Hematopoietic multipotent progenitor cell treated with erythropoietin and hydrocortisone succinate and interleukin-3 and kit ligand, for 15 days (in vitro differentiated cells): ENCODE measurements at places on chromosomes 13 and 19.

- no peak for DNase-seq
Observed at GRCh38 chr19:46670813-46671212, 9.8 kb upstream of the DACT3 start.

DNA sequence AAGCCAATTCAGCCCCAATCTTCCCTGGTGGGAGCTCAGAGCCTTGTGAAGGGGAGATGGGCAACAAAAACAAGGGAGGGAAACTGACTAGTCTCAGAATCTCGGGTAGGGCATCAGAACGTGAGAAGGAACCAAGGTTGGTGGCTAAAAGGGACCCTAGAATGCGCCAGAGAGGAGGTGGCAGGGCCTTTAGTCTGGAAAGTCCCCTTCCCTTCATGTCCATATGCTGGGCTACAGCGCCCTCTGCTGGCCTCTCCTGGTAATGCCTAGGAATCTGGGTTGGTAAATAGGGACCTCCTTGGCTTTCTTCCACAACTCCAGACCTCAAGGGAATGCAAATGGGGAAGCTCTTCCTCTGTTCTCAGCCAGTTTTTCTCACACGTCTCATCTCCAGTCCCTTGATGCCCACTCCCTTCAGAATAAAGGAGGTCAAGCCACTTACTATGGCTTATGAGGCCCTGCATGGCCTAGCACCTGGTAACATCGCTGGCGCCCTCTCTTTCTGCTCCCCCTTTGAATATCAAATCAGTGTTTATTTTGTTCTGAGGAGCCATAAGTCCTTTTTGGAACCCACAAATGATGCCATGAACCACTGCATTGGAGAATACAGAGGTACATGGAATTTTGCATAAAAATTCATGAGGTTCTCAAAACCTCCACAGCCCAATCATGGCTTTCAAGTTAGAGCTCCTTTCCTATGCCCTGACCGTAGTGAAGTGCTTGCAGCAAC, 1.4 kb upstream of the CCDC97 start:
- peak; percentile 90 for DNase-seq

DNA sequence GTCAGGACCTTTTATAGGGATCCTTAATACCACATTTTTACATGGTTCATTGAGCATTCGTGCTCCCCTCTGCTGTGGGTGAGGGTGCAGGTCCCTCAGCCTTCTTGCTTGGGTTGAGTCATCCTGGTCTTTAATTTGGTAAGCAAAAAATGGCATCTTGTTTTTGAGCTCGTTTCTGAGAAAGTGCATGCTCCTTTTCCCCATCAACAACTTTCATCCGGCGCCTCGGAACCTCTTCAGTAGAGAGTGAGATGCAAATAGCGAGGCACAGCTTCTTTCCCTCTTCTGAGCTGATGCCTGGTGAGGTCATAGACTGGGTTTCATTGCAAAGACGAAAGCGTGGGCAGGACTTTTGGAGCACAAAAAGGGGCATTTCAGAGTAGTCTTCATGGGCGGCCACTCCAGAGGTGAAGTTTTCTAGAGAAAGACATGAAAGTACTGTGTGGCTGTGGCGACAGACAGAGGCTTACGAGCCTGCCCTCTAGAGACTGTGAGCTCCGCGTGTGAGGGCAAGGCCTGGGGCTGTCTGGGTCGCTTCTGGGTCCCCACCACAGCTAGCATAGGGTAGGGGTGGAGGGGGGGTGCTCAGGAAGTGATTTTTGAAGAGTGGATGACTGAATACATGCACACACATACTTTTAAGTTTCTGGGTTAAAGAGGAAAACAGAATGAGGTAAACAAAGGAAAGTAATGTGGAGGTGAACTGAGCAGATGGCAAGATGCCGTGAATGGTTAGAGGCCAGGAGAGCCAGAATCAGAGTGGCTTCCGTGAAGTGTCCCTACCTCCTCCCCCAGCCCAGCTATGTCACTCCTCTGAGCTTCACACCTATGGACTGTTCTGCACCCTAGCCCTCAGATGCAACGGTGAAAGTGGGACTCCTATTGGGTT, 44.3 kb downstream of the BBC3 start:
- no peak for DNase-seq

DNA sequence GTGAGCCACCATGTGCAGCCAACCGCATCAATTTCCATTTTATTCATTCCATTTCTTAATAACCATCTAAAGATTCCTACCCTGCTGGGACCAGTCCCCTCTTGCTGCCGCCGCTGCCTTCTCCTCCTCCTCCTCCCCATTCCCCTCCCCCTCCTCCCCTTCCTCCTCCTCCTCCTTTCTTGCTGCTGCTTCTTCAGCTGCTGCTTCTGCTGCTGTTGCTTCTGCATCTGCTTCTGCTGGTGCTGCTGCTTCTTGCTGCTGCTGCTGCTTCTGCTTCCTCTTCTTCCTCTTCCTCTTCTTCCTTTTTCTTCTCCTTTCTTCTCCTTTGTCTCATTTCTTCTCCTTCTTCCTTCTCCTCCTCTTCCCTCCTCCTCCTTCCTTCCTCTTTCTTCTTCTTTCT, 20.0 kb upstream of the SPRYD7 start:
- DNase-seq = no peak

GRCh38 chr13:112951674-112952371, 17.2 kb upstream of the MCF2L start:
- DNase-seq = no peak

DNA sequence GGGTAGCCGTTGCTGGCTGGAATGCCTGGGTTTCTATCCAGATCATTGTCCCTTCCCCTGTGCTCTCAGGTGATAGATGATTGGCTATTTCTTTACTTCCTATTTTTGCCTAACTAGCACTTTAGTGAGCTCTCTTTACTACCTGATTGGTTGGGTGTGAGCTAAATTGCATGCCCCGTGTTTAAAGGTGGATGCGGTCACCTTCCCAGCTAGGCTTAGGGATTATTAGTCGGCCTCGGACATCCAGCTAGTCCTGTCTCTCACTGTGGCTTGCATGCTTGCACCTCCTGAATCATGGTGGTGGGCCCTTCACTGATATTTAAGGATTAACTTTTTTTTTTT, 10.1 kb downstream of the TTYH1 start:
- no peak for DNase-seq

GRCh38 chr19:30556230-30556711, 184.1 kb downstream of the ZNF536 start:
- no peak for DNase-seq

- DNase-seq = no peak
Observed at GRCh38 chr19:31313291-31314030, 35.8 kb downstream of the TSHZ3 start.

DNA sequence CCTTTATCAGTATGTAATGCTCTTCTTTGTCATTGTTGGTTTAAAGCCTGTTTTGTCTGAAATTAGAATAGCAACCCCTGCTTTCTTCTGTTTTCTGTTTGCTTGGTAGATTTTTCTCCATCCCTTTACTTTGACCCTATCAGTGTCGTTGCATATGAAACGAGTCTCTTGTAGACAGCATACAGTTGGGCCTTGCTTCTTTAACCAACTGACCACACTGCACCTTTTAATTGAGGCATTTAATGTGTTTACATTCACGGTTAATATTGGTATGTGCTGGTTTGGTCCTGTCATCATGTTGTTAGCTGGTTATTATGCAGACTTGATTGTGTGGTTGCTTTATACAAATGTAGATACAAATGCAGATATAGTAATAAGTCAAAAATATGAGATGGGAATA, 71.1 kb downstream of the PDS5B start:
- DNase-seq = no peak

DNA sequence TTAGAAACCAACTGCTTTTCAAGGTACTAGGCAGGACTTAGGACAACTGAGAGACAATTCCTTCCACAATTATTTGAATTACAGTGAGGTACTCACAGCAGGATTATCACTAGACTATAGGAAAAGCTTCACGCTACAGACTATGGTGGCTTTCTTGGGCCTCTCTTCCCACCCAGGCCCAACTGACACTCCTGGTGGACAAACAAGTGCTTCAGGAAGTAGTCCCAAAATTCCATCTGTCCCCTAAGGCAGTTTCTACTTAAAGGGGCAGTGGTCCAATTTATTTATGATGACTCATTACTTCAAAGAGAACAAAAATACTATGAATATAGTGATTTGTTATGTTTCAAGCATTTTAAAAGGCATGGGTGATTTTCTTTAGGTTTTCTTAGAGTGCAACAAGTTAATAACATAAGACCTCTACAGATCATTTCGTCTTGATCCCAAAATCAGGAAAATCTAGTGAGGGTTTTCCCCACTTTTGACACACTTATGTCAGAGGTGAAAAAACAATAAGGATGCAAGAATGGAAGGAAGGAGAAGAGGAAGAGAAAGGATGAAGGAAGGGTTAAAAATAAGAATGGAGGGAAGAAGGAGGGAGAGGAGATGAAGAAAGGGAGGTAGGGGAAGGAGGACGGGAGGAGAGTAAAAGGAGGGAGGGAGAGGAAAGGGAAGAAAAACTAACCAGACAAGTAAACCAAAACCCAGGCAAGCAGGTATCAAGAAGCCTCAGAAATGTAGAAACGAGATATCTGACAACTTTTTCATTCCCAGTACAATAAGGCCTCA, 100.7 kb downstream of the SERP2 start:
- DNase-seq = no peak

- DNase-seq = no peak
Observed at GRCh38 chr13:22143671-22144070, 472.8 kb downstream of the FGF9 start.

GRCh38 chr13:110124201-110124940, 182.6 kb downstream of the COL4A1 start:
- no peak for DNase-seq

- no peak for DNase-seq
Observed at GRCh38 chr13:83940742-83941141, 58.5 kb upstream of the SLITRK1 start.

DNA sequence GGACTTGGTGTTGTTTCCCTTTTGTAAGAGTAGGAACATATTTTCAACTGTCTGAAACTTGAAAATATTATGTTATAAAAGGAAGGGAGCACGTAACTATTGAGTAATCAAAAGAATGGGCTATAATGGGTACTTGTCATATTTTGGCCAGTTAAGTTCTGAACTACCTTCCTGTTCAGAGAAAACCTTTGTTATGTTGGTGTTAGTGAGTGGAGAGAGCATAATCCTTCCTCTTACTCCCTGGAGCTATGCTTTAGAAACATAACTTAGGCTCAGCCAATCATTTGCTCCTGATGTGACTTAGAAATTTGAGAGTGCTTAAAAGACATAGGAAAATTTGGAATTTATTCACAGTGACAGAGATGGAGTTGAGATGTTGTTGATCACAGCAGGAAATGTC, 482.5 kb upstream of the SPRY2 start:
- DNase-seq = no peak

DNA sequence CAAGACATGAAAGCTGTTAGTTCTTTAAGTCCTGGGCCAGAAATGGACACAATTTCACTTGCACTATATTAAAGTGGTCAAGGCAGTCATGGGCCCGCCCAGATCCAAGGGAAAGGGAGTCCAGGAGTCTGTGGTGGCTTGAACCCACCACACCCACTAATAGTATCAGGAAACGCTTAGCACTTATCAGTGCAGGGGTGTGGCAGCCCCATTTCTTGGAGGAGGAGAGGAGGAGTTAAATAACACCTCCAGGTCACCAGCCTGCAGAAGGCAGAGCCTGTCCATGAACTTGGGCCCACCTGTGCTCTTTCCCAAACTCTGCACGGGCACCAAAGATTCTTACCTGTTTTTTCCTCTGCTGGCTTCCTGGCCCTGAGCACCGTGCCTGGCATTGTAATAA, 5.4 kb upstream of the NTN5 start:
- peak; percentile 37 for DNase-seq

DNA sequence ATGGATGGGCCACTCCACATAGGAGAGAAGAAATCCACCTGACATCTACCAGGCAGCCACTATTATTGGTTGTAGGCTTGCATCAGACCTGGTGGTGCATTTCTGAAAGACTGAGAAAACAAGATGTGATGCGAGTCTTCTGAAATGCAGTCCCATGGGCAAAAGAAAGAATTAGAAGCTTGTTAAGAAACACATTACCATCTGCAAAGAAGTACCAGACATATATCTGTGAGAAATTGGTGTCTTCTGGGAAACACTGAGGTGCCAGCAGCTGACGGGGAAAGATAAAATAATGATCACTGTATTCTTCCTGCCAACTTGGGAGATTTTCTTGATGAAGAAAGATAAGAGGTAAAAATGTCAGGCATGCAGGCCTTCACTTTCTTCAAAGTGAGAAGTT, 14.4 kb downstream of the AMER2 start:
- DNase-seq = no peak

- DNase-seq = no peak
Observed at GRCh38 chr13:43434191-43434590, 352.6 kb downstream of the ENOX1 start.

DNA sequence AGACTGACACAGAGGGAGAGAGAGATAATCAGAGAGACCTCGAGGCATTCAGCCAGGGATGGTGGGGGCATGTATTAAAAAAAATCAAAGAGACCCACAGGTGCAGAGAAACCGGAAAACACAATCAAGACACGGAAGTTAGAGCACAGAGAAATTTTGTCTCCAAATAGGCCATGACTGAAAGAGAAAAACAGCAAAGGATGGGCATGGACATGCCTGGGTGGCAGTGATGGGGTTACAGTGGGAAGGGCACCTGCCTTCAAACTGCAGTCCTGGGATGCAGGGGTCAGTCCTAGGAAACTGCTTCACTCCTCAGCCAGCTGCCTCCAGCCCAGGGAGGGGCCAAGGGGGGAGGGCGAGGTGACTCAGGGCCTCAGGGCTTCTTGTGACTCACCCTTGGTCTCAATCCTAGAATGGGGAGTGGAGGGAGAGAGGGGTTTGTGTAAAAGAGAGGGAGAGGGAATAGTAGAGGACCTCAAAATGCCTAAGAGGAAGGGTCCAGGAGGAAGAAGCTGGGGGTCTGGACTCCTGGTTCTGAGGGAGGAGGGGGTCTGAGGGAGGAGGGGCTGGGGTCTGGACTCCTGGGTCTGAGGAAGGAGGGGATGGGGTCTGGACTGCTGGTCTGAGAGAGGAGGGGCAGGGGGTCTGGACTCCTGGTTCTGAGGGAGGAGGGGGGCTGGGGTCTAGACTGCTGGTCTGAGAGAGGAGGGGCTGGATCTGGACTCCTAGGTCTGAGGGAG, 3.6 kb upstream of the KCNN4 start:
- DNase-seq = peak; percentile 74

- no peak for DNase-seq
Observed at GRCh38 chr19:43721469-43722048, 5.7 kb downstream of the IRGC start.

DNA sequence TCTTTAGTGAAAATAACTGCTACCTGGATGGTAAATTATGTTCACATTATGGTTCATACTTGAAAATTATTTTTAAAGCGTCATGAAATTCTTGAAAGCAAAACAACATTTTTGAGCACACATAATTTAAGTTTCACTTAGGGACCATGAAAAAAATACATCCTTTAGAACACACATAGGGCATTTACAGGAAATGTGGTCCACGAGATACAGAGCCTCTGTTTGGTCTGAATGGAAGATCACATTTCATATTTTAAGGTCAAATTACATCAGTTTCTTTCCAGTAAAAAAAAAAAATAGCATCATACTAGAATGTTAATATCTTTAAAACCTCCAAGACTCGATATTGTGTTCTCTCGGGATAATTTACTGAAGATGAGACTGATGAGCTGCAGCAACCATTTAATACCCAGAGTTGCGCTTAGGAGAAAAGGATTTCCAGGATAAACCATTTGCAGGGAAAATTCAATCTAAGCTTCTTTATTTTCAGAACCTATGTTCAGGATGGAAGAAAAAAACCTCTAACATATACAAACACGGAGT, 720.7 kb downstream of the DIAPH3 start:
- no peak for DNase-seq
